ENCODE measurements at places on chromosomes 3 and 15. TPM values are rescaled to one million over a fixed set of nuclear protein-coding genes. Genes with fewer than 3 reads are reported as not detected.

DNA sequence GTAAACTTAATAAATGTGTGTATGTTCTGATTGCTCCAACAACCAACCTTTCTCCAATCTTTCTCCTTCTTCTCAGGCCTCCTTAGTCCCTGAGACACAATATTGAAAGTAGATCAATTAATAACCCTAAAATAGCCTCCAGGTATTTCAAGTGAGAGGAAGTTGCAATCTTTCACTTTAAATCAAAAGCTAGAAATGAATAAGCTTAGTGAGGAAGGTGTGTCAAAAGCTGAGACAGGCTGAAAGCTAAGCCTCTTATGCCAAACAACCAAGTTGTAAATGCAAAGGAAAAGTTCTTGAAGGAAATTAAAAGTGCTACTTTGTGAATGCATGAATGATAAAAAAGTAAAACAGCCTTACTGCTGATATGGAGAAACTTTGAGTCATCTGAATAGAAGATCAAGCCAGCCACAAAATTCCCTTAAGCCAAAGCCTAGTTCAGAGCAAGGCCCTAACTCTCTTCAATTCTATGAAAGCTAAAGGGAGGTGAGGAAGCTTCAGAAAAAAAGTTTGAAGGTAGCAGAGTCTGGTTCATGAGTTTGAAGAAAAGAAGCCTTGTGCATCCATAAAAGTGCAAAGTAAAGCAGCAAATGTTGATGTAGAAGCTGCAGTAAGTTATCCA lies 38.6 kb downstream of the CCDC80 start:
- peaks cover 4% of the 10 kb centered on the region for H3K4me1 ChIP-seq
- no peaks in the 10 kb centered on the region for H3K36me3 ChIP-seq
- DNase-seq, result no peak
- H3K27me3 ChIP-seq, result no peaks in the 10 kb centered on the region
- H3K27ac ChIP-seq, result no peak overlapping the region

- H3K27me3 ChIP-seq, result peaks cover 2% of the 10 kb centered on the region
- H3K4me1 ChIP-seq, result no peaks in the 10 kb centered on the region
- H3K27ac ChIP-seq, result no peak overlapping the region
- H3K36me3 ChIP-seq, result no peaks in the 10 kb centered on the region
Measured at GRCh38 chr3:165283328-165283727, 87.1 kb upstream of the SLITRK3 start.

- H3K36me3 ChIP-seq, result no peaks in the 10 kb centered on the region
- no peaks in the 10 kb centered on the region for H3K4me1 ChIP-seq
- DNase-seq, result no peak
- H3K4me3 ChIP-seq, result no peak overlapping the region
- H3K27ac ChIP-seq, result no peak overlapping the region
- no peaks in the 10 kb centered on the region for H3K27me3 ChIP-seq
Measured at GRCh38 chr3:122773944-122774509, 19.6 kb downstream of the HSPBAP1 start.

DNA sequence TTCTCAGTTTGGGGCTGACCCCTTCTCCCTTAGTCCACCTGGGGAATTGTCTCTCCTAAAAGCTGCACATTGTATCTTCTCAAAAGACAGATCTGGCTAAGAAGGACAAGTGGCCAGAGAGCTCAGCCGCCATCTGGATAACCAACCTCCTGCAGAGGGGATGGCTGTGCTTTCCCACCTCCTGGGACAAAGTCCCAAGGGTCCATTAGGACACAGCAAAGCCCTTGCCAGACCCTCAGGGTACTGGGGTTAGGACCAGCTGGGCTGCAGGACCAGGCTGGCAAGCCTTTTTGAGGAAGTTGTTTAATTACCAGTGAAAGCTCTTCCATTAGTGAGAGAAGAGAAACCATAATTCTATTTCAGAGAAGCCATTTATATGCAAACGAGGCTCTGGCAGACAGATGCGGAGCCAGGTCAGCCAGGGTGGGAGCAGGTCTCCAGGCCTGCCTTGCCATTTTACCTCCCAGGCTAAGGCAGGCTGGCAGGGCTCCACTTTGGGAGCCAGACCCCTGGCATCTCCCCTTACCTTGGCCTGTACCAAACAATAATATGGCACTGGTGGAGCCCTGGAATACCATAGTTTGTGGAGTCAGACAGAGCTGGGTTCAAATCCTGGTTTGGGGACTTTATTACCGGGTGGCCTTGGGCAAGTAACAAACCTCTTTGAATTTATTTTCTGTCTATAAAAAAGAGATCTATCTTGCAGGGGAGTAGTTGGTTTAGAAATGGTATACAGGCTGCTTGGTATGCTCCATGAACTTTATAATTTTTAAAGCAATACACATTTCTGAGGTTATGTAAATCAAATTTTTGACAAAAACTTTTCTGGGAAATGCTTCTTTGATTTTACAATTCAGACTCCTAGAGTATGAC lies 17.9 kb downstream of the SHF start:
- no peak overlapping the region for H3K4me3 ChIP-seq
- no peak overlapping the region for H3K27ac ChIP-seq
- no peaks in the 10 kb centered on the region for H3K36me3 ChIP-seq
- no peaks in the 10 kb centered on the region for H3K4me1 ChIP-seq
- no peak for DNase-seq
- no peaks in the 10 kb centered on the region for H3K27me3 ChIP-seq

DNA sequence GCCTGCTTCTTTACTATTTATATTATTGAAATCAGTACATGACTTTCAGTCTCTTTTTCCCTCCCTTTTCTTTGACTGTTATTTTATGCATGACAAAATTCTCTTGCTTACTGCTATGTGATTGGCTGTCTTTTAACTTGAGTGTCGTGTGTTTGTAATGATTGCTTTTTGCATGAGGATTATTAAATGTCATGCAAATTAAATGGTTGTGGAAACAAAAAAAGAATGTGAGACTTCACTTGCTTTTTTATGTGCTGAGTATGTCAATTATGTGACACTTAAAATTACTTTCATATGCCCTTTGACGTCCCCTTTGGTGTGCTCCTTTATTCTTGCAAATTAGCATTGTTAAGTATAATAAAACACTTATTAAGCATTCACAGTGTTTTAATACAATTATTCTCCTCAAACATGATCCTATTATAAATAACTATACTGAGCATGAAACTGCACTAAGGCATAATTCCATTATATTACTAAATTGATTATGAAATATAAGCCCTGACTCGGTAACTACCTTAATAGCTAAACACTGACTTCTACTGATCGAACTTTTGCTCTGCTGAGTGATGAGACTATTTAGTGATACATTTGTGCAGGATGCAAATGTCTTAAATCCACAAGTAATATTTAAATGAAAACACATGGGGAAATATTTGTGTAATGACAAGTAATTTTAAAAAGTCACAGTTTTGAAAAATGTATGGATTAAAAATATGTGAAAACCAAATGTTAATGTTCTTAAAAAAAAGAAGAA lies 401.7 kb downstream of the NLGN1 start:
- DNase-seq, result no peak
- no peaks in the 10 kb centered on the region for H3K27me3 ChIP-seq
- H3K27ac ChIP-seq, result no peak overlapping the region
- H3K36me3 ChIP-seq, result no peaks in the 10 kb centered on the region
- no peak overlapping the region for H3K4me3 ChIP-seq

The IL16 gene
- total RNA-seq, result 11.6 TPM

The AVEN gene
- 10.5 TPM for total RNA-seq

The GAP43 gene
- total RNA-seq, result 0.30 TPM

The GOLGA8G gene
- not detected for total RNA-seq
